ENCODE measurements at places on chromosomes 5 and 9.

GRCh38 chr5:127840198-127840524, 137.0 kb downstream of the CCDC192 start:
- DNase-seq = no peak

- no peak for DNase-seq
These were observed 466.1 kb downstream of the PTPRD start for GRCh38 chr9:10146517-10147331.

- DNase-seq = no peak
These were observed 11.8 kb downstream of the SPARC start for GRCh38 chr5:151674626-151675610.

GRCh38 chr9:27377811-27378456, 81.0 kb upstream of the EQTN start:
- DNase-seq = no peak

- no peak for DNase-seq
These were observed 164.9 kb downstream of the KCTD16 start for GRCh38 chr5:144335561-144335960.

- DNase-seq = no peak
These were observed 8.5 kb upstream of the C9orf72 start for GRCh38 chr9:27581826-27582225.

DNA sequence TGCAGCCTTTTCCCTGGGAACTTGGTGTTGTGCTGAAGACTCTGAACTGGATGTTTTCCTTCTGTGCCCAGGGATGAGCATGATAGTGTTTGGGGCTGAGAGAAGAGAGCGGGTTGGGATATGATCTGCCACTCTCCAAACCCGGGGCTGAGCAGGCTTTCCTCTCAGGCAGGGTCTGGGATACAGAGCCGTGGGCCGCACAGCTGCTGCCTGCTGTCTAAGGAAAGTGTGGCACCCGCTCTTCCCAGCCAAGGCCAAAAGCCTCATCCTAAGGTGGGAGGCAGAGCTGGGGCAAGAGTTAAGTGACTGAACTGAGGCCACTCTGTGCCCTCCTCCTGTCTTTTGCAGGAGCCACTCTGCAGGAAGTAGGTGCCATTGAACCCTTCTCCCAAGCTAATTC, 83.6 kb upstream of the PITX1 start:
- no peak for DNase-seq

DNA sequence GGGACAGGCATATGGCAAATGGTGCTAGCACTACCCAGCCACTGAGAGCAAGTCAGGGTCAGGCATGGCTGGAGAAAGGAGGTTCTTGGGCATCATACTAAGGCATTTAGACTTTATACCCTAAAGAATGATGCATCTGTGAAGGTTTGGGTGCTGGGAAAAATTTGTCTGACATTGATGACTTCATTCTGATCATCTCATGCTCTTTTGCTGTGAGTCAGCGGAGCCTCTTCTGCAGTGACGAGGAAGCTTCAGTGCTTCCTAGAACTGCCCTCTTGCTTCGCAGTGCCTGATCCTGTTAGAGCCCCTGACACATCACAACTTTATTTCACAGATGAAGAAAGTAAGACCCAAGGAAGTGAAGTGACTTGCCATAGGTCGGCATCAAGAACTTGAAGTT, 266.6 kb upstream of the GAS1 start:
- no peak for DNase-seq

GRCh38 chr5:172364773-172365172, 81.2 kb upstream of the UBTD2 start:
- no peak for DNase-seq

DNA sequence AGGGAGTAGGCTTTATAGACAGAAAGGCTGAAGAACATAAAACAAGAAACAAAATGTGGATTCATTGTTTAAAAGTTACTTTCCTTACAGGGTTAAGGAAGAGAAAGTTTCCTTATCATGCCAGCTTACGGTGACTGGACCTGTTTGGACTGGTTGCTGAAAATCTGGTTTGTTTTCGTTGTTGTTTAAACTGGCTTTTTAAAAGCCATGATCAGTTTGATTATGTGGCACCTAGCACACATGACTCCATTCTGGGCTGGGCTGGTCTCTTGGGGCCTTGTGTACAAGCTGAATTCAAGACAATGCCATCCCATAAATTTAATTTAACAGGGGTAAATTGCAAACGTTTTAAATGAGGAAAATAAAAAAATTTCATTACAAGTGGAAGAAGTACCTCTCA, 18.4 kb upstream of the ZNF474 start:
- DNase-seq = no peak

DNA sequence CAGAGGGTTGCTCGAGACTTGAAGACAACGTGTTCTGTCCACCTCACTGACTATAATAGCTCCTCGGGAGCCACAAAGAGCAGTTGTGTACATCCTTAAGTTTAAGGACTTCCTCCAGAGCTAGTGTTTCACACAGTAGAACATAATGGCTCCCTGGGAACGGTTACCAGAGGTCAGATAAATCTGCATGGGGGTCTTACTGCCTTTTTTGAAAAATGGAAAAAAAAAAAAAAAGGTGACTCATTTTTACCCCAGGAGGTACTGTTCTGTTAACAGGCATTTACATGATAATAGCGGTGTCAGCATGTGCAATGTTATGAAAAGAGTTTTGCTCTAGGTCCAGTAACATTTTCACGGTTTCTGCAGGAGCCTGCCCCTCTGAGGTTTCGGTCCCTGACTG, 498.9 kb upstream of the WWC1 start:
- no peak for DNase-seq

DNA sequence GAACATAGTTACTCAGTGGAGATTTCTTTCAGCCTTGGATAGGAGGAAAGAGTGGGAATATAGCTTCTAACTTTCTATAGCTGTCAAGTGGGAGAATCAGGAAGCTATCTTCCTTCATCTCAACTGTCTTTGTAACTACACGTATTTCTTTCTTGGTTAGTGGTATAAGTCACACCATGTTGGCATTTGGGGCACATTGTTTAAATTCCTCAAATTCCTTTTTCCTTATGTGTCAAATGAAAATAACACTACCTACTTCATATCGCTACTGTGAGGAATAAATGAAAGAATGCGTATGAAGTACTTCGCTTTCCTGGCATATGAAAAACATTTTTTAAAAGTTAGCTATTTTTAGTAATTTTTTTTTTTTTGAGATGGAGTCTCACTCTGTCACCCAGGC, 1082.5 kb upstream of the WWC1 start:
- no peak for DNase-seq

DNA sequence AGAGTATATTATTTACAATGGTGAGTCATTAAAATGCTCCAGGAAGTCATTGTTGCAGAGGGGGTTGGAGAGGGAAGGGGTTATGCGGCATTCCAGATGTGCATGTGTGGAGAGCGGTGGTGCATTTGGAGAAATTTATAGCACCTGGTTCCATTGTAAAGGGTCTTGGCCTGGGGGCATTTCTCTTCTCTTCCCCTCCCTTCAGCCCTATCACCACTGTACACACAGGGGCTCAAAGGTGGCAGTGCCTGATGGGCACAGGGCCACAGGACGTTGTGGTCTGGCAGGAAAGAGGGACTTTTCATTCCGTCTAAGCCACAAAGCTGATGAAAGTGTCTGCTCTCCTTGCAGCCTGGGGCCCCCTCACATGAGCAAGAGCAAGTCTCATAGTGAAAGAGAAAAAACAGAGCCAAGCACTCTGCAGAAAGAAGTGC, 442.4 kb upstream of the ZNF462 start:
- no peak for DNase-seq

GRCh38 chr5:114265432-114266060, 96.3 kb upstream of the KCNN2 start:
- no peak for DNase-seq

- DNase-seq = no peak
These were observed 77.7 kb downstream of the MEF2C start for GRCh38 chr5:88805151-88805784.

- DNase-seq = no peak
These were observed 75.7 kb downstream of the PIP5K1B start for GRCh38 chr9:68780720-68781119.

DNA sequence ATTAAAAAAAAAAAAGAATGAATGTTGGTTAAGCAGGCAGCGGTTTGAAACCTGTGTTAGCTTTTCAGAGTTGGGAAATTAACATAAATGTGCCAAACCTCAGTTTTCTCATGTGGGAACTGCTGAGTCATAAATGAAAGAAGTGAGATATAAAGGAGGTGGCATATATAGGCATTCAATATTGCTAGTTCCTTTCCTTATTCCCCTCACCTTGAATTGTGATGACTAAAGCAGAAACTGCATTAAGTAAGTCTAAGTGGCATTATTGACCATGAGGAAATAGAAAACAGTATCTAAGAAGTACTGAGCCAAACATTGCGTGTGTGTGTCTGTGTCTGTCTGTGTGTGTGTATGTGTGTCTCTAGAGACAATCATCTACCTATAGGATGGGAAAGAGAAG, 691.2 kb downstream of the TLR4 start:
- DNase-seq = no peak

DNA sequence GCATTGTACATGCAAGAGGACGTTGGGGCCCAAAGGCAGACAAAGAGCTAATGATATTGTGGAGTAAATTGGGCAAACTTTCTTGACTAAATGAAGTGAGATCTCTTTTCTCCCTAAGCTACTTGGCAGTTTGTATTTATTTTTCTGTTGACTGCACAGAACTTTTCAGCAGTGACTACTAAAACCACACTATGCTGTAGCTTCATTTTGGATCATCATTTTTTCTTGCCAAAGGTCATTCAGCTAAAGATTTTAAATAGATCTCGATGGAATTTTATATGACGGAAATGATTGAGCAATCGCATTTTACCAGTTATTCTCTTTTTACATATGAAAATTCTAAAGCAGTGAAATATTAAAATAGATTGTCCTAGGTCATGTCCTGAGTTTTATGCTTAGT, 286.1 kb upstream of the ACTBL2 start:
- no peak for DNase-seq

- no peak for DNase-seq
These were observed 159.6 kb downstream of the NXNL2 start for GRCh38 chr9:88694625-88695024.

DNA sequence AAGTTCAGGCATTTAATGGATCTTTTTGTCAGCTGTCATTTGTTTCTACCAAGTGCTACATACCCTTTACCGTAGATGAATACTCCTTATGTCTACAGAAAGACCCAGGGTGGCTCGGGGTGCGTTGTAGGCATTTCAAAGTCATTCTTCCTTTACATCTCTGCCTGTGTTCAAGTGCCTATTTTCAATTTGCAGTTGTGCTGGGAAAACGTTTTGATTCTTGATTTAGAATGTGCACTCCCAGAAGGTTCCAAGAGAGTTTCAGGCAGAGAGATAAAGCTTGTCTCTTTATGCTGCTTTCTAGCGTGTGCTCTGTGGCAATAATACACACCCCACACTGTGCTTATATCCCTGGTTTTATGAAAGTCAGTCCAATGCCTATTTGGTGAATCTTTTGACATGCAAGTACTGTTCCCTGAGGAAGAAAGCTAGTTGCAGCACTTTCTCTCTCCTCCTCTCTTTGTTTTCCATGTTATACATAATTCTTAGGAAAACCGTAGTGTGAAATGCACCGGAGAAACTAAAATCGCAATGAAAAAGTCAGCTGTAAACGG, 828.1 kb upstream of the ZNF608 start:
- no peak for DNase-seq

DNA sequence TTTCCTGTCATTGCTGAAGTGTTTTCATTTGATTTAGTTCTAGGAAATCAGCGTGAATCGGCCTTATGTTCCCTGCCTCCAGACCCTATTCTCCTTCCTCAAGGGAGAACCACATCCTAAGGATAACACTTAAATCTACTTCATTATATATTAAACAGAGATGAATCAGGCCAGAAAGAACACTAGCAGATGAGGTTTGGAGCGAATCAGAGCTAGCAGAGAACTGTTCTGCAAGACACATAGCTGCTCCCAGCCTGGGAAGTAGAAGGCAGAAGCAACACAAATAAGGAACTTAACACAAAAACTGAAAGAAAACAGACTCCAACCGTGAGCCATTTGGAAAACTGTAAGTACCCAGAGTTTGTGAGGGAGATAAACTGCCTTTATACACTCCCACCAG, 718.2 kb downstream of the SEMA5A start:
- DNase-seq = no peak

DNA sequence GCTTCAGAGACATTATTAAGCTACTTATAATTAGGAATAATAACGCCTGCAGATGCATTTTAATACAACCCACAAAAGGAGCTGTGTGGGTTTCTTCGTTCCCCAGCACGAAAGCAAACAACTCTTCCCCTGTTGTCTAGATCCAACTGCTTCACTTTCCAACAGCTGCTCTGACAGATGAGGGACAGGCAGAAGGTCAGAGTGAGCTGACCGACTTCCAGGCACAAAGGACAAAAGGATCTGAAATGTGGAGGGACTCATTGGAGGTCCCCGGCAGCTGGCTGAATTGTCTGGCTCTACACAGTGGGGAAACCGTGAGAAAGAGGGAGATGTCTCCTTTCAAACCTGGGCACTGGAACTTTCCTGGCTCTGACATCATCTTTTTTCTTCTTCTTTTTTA, 79.1 kb upstream of the ALDH1B1 start:
- no peak for DNase-seq

- DNase-seq = no peak
These were observed 6.7 kb downstream of the TXN start for GRCh38 chr9:110249603-110250002.

GRCh38 chr5:36878392-36879082, 2.0 kb downstream of the NIPBL start:
- no peak for DNase-seq

- no peak for DNase-seq
These were observed 122.1 kb downstream of the SNX18 start for GRCh38 chr5:54639621-54640020.

DNA sequence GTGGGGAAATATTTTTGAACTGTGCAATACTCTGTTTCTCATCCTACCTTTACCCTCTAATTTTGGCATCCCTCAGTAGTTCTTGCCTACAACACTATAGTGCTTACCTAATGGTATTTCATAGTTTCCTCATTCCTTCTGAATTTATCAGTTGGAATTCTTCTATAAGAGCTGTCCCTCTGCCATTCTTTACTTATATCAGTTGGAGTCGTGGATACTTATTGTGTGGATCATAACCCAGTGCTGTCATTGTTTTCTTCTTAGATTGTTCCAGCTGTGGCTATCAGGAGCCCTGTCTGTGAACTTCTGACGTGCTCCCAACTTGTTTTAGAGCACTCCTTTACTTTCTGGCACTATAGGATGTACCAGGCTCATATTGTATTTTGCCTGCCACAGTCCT, 146.1 kb upstream of the OTULINL start:
- DNase-seq = no peak

- no peak for DNase-seq
These were observed 244.7 kb downstream of the NPR3 start for GRCh38 chr5:32955814-32956213.
